ENCODE measurements at places on chromosomes 11 and 22.

DNA sequence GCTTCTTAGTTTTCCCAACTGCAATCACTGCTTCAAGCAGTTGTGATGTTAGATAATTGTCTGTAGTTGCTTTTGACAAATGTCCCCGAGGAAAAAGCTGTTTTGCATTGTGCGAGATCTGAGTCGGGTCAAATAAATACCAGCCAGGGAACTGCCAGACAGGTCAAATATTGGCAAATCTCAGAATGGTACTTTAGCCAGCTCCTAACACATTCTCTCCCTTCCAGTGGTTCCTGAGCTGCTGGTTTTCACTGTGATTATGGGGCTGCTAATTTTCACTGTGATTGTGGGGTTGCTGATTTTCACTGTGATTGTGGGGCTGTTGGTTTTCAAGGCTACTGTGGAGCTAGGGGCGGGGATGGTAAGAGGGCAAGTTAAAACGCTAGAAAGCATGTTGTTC is 14.3 kb downstream of the RASSF10 start:
- no peak for DNase-seq

- no peak for DNase-seq
These were observed 5.0 kb downstream of the IGSF22 start for GRCh38 chr11:18720808-18721560.

DNA sequence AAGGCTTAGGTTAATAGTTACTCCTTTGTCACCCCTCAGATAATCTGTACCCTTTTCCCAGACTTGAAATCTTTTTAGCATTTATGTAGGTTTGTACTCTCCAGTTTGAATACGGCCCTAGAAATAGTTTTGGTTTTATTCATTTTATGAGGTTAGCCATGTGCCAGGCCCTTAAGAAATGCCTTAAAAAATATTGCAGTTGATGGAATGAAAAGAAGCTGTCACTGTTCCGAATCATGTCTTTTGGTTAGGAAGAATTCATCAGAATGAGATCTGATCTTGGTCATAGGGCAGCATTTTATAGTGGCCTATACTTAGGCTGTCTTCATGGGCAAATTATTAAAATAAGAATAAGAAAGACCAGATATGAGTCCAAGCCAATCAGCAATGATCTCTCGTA is 14.8 kb upstream of the PRSS23 start:
- no peak for DNase-seq

DNA sequence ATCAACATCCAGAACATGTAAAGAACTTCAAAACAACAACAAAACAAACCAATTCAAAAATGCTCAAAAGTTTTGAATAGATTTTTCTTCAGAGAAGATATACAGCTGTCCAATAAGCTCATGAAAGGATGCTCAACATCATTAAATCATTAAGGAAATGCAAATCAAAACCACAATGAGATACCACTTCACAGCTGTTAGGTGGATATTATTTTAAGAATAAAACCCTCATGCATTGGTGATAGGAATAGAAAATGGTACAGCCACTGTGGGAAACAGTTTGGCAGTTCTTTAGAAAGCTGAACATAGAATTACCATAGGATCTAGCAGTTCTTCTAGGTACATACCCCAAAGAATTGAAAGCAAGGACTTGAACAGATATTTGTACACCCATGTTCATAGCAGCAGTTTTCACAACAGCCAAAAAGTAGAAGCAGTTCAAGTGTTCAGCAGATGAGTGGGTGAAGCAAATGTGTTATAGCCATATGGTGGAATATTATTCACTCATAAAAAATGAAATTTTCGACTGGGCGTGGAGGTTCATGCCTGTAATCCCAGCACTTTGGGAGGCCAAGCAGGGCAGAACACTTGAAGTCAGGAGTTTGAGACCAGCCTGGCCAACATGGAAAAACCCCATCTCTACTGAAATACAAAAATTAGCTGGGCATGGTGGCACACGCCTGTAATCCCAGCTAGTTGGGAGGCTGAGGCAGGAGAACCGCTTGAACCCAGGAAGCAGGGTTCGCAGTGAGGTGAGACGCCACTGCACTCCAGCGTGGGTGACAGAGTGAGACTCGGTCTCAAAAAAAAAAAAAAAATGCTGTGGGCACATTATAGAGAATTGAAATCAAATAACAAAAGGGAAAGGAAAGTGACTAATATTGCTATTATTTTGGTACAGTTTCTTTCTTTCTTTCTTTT is 42.9 kb downstream of the CBL start:
- no peak for DNase-seq

- DNase-seq: no peak
These were observed 100.7 kb upstream of the SEZ6L start for GRCh38 chr22:26068571-26068970.

GRCh38 chr22:49935561-49935960 is 17.1 kb downstream of the CRELD2 start:
- DNase-seq: no peak

DNA sequence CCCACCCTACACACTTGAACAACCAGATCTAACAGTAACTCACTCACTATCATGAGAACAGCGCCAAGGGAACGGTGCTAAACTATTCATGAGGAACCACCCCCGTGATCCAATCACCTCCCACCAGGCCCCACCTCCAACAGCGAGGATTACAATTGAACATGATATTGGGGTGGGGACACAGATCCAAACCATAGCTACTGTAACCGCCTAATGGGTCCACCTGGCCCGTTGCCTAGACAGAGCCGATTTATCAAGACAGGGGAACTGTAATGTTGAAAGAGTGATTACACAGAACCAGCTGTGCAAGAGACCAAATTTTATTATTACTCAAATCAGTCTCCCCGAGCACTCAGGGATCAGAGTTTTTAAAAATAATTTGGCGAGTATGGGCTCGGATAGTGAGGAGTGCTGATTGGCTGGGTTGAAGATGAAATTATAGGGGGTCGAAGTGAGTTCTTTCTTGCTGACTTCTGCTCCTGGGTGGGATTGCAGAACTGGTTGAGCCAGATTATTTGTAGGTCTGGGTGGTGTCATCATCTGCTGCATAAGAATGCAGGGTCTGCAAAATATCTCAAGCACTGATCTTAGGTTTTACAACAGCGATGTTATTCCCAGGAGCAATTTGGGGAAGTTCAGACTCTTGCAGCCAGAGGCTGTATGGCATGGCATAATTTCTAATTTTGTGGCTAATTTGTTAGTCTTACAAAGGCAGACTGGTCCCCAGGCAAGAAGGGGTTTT is 17.9 kb upstream of the ZC3H12C start:
- no peak for DNase-seq

GRCh38 chr11:29282088-29282487 is 734.7 kb downstream of the KCNA4 start:
- no peak for DNase-seq

DNA sequence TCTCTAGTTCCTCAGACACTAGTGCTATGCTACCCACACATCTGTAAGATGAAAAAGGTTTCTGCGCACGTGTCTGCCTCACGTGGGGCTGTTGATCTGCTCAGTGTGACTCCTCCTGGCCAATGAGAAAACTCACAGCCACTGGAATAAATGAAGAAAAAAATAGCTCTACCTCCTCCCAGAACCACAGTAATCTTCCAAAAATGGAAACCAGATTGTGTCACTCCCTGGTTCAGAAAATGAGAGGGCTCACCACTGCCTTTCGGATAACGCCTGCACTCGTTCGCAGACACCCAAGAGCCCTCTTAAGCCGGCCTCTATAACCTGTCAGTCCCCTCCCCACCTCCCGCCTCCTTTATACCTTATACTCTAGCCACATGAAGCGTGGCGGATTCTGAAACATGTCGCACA is 5.1 kb downstream of the APBB1 start:
- no peak for DNase-seq

DNA sequence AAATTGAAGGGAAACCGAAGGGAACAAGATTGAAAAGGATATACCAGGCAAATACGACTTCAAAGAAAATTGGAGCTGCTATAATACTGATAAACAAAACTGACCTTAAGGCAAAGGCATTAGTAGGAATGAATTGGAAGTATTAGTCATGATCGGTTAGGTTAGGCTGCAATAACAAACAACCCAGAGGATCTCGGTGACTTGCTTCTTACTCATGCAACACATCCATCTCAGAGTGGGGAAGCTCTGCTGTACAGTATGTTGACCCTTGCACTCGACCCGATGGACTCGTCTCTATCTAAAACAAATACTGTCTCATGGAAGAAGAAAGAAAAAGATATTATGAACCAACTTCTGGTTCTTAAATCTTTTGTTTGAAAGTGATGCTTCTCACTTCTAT is 42.3 kb downstream of the SPATA19 start:
- DNase-seq: no peak

GRCh38 chr11:15967166-15967565 is 389.2 kb downstream of the SOX6 start:
- peak; percentile 71 for DNase-seq

DNA sequence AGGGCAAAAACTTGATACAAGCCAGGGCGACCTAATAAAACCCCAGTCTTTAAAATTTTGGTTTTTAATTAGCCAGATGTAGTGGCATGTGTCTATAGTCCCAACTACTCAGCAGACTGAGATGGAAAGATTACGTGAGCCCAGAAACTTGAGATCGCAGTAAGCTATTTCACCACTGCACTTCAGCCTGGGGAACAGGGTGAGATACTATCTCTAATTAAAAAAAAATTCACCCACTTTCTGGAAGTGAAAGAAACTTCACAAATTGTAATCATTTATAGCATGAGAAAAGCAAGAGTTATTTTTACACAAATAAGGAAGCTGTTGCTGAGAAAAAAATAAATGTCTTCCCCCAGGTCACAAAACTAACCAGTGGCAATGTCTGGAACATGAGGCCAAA is 882 bp upstream of the GLYATL2 start:
- DNase-seq: no peak

GRCh38 chr11:77560605-77561004 is 29.1 kb upstream of the AQP11 start:
- DNase-seq: no peak

- DNase-seq: no peak
These were observed 119.1 kb upstream of the CD82 start for GRCh38 chr11:44446366-44446762.

DNA sequence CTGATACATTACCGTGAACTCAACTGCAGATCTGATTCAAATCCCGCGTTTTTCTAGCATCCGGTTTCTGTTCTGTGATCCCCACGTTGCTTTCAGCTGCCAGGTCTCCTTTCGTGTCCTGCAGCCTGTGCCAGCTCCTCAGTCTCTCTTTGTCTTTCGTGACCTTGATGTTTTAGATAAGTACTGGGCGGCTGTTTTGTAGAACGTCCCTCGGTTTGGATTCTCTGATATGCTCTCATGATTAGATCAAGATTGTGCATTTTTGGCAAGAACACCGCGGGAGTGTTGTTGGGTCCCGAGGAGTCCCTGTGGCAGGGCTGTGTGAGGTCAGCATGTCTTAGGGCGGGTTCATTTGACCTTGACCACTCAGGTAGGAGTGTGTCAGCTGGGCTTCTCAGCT is 38.6 kb downstream of the KCNQ1 start:
- no peak for DNase-seq

GRCh38 chr22:36769541-36770512 is 6.1 kb downstream of the IFT27 start:
- DNase-seq: no peak

- DNase-seq: no peak
These were observed 134.3 kb downstream of the CRYBB2 start for GRCh38 chr22:25353516-25354445.

DNA sequence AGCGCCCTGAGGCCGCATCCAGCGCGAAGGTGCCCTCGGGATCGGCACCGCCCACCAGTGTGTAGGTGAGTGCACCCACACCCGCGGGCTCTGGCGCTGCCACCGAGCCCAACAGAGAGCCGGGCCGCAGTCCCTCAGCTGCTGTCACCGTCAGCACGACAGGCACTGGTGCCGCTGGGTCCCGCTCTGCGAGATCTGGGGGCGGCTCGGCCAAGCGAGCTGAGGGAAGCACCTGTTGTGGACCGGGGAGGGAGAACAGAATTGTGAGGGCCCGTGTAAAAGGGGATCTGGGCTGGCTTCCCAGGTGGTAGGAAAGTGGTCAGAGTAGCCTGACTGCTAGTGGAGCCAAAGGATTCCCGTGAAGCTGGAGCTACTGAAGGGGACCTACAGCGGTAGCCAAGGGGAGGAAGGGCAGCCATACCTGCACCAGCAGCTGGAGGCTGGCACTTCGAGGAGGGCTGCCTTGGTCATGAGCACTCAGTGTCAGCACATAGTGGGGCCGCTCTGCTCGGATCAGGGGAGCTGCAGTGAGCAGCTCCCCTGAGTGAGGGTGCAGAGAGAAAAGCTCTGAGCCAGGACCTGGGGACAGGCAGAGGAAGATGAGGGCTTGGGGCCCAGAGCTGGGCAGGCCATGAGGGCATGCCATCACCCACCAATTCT is 11.5 kb upstream of the TPP1 start:
- DNase-seq: no peak

GRCh38 chr11:63804259-63804658 is 9.0 kb upstream of the SPINDOC start:
- DNase-seq: no peak

- no peak for DNase-seq
These were observed 3.0 kb upstream of the RFPL3 start for GRCh38 chr22:32354360-32355351.

DNA sequence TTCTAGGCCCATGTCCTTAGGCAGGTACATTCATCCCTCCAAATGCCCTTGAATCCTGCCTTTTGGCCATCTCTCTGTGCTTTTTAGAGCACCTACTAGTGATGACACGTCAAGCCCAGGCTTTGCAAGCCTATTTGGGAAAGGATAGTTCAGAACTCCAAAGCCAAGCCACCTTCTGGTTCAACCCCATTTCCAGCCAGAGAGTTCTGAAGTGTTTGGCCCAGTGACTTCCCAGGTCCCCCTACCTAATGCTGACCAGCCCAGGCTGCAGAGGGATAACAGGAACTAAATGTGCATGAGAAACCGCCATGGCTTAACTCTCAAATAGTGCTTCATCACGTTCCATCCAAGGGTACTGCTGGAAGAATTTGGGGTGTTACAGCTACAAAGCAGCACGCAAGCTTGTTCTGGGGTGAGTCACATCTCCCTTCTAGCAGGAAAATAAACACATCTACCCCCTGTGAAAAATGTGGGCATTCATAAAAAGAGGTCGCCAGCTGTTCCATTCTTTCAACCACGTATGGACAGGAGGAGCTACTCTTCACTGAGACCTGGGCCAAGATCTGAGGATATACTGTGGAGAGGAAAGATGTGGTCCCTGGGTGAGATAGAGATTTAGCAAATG is 2.0 kb upstream of the FXYD6 start:
- no peak for DNase-seq

DNA sequence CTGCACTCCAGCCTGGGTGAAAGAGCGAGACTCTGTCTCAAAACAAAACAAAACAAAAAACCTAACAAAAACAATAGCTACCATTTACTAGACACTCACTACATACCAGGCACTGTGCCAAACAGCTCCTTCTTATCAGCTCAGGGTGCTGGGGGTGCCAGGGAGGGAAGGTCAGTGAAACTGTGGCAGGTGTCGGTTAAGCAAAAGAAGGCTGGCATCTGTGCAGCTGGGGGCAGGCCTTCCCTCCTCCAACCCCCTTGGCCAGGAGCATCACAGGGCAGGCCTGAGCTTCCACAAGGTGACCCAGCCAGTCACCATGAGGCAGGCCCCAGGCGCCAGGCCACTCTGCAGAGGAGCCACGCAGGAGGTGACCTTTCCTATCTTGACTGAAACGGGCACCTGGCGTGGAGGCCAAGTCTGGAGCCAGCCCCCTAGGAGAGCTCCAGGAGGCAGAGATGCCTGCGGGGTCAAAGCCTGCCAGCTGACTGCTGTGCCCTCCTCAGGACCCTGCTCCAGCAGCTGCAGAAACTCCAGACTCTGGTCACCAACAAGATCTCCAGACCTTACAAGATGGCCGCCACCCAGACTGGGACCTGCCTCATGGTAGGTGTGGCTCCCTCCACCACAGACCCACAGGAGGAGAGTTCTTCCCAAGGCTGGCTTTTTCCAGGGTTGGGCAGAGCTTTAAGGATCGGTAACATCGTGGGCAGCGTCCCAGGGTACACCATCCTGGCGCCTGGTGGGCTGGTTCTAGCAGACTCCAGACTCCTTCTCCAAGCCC is 31.3 kb upstream of the DGKZ start:
- no peak for DNase-seq
